ENCODE measurements at places on chromosomes 1 and 21.

DNA sequence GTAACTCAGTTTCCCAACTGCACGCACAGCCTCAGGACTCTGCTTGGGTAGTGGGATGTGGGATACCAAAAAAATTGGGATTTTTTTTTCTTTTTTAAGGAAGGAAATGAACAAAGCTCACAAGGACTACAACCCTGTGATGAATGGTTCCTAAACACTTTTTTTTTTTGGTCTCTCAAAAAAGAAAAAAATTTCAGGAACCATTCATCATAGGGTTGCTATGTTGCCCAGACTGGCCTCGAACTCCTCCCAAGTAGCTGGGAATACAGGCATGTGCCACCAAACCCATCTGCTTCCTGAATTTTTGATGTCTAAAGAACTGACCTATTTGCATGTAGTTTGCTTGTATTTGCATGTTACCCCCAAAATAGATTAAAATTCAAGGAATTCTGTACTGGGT is 6.8 kb downstream of the MINDY1 start:
- no peak for DNase-seq

DNA sequence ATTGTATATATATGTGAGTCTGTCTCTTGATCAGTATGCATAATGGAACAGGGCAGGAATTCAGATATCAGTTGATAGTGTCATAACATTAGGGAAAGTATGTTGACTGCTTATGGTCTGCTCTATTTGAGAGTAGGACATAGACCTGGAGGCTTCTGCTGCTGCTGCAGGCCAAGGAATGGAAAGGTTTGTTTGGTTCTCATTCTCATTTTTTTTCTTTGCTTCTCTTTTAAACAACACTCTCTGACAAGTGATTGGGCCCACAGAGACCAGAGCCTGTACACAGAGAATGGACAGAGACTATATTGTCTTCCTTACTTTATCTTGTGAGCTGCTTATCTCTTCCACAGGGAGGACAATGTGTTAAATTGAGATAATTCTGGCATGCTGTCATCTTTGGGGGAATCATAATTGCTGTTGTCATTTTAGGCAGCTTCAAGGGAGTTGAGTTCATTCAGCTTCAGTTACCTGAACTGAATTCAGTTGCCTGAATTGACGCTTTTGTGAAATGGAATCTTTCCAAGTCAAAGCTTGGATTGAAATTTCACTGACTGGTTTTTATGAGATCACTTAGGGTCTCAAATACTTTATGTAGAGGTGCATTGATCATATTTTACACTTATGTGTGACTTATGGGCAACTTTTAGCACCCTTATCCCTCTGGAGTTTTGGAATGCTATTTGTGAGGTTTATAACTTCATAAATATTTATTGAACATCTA is 16.9 kb downstream of the CAP1 start:
- DNase-seq: no peak

GRCh38 chr1:199313444-199313843 is 674.6 kb downstream of the PTPRC start:
- no peak for DNase-seq

- no peak for DNase-seq
These were observed 187.2 kb upstream of the AJAP1 start for GRCh38 chr1:4467241-4467640.

- no peak for DNase-seq
These were observed 23.4 kb upstream of the NUF2 start for GRCh38 chr1:163298365-163298764.

- no peak for DNase-seq
These were observed 100.7 kb upstream of the PDE4B start for GRCh38 chr1:65691972-65692371.

DNA sequence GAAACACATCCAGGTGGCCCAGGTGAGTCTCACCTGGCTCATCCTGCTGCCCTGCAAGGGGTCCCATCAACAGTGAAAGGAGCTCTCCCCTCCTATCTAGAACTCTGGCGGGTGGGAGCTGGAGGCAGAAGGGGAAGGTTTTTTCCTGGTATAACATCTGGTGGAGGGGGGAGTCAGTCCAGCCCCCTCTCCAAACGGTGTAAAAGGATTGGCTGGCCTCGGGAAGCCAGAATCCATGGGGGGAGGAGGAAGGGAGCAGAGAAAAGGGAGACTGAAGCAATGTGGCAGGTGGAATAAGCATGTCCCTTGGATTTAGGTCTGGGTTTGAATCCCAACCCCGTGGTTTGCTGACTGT is 1.2 kb upstream of the CAMK2N1 start:
- DNase-seq: no peak

GRCh38 chr1:33080885-33081553 is at the start of gene AZIN2:
Gene AZIN2, plus strand, starts transcription at chr1:33081153. Its CDS starts 1,097 bp downstream, at chr1:33082250.
- DNase-seq: peak; percentile 98

- no peak for DNase-seq
These were observed 670.7 kb upstream of the CXADR start for GRCh38 chr21:16841975-16842695.

Measured in prostate gland (tissue), 2 donors.